Activated CD4-positive, alpha-beta T cell treated with anti-CD3 and anti-CD28 coated beads for 48 hours (primary cell): ENCODE measurements at places on chromosomes 1 and 21.

GRCh38 chr1:228471762-228472398 is 15.3 kb upstream of the RNF187 start:
- DNase-seq: no peak

- no peak for DNase-seq
Observed at GRCh38 chr1:156497078-156497742, 3.4 kb downstream of the MEF2D start.

GRCh38 chr1:87451229-87451920 is 122.7 kb downstream of the LMO4 start:
- DNase-seq: no peak

- DNase-seq: peak; percentile 93
Observed at GRCh38 chr1:2189459-2190425, 4.8 kb downstream of the FAAP20 start.

DNA sequence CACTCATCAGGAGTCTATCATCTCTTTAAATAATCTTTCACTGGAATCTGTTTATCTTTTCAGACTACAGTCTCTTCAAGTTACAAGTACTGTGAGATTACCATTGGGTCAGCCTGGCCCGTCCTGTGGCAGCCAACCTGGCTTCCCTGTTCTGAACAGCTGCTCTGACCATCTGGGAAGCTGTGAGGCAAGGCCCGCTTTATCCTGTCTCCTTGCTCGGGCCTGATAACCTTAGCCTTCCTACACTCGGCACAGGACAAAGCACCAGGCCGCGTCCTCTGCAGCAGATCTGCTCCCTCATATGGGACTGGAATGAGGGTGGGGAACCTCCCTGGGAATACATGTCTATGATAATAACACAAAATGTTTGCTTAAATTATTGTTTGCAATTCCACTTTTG is 113.3 kb downstream of the PTPN14 start:
- DNase-seq: no peak

DNA sequence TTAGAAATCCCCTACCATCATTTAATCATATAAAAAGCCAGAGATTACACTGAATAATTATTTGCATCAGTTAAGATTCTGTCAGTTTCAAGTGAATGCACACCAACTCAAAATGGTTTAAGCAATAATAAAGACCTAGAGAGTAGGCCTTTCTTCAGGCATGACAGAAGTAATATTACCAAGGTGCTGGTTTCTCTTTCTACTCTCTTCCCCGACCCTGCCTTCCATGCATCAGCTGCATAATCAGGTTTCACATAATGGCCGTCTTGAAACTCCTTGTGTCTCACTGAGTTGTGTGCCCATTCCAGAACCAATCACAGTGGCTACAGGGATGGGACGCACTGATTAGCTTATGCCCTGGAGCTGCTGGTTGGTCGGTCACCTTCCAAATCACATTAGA is 103.5 kb upstream of the SERTAD4 start:
- no peak for DNase-seq

DNA sequence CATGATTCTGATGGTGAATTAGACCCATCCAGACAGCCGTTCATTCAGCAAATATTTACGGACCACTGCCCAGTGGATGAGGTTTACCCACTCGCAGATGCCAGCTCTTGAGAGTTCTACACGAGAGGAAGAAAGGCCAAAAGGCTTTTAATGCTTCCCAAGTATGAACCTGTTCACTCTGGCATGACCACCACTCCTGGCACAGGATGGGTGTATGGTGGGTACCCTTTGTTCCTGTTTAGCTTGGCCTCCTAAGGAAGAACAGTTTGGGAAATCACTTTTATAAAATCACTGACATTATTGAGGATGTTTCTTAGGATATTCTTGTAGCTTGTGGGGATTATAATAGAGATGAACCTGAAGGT is 67.2 kb downstream of the HMGB4 start:
- DNase-seq: no peak

GRCh38 chr1:211133836-211134669 is at the start of gene KCNH1:
Gene KCNH1, minus strand, starts transcription at chr1:211134148. Its CDS starts 203 bp downstream, at chr1:211133945.
- DNase-seq: peak; percentile 89

GRCh38 chr21:36470294-36470693 is 9.6 kb downstream of the CLDN14 start:
- no peak for DNase-seq

GRCh38 chr1:160237558-160237957 is 24.8 kb downstream of the DCAF8 start:
- no peak for DNase-seq

DNA sequence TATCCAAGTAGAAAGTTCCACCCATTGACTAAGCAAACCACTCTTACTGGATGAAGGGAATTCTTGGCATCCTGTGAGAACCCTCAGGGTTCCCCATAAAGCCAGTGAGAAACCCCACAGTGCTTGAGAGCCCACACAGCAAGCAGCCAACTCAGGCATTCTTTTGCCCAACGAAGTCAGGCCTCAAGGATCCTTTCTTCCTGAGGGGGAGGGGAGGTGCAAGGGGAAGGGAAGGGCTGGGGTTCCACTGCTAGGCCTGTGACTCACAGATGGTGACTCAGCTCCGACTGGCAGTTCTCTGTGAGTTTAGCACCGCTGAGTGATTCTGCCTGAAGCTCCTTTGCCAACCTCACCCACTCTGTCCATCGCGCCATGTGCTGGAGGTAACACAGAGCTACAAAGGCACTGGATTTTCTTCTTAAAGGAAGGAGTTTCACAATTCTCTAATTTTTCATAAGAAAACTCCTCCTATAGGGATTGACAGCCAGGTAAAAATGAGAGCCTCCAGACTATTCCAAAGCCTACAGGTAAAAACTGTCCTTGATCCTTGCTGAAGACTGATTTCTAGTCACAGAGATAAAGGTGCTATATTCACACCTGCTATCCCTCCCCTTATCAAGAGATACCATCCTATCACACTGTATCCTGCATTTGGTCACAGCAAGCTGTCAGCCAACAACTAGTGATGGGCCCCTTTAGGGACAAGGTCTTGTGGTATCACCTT is 4.8 kb downstream of the ENO1 start:
- peak; percentile 91 for DNase-seq

- no peak for DNase-seq
Observed at GRCh38 chr1:205665201-205666045, 14.9 kb downstream of the SLC45A3 start.

DNA sequence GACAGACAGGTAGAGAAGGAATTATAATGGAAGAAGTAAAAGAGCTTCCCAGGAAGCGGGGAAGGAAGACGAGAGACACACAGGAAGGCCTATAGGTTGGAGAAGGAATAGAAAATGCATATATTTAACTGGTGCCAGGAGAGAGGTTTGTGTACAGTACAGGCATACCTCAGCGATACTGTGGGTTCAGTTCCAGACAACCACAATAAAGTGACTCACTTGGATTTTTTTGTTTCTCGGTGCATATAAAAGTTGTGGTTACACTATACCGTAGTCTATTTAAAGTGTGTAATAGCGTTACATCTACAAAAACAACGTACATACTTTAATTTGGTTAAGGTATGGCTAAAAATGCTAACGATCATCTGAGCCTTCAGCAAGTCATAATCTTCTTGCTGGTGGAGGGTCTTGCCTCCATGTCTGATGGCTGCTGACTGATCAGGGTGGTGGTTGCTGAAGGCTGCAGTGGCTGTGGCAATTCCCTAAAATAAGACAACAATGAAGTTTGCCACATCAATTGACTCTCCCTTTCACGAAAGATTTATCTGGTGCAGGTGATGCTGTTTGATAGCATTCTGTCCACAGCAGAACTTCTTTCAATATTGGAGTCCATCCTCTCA is 16.0 kb downstream of the YARS1 start:
- peak; percentile 44 for DNase-seq

DNA sequence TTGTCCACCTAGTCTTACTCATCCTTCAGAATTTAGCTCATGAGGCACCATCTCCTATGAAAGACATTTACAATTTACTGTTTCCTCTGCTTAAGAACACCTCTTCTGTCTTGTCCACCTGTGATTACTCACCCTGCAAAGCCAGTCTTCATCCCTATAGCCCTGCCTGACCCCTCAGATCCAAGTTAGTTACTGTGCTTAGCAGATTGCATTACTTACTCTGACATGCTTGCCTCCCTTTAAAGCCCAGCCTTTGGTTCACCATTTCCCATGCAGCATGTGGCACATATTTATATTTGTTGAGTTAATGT is 60.9 kb upstream of the VCAM1 start:
- no peak for DNase-seq

- DNase-seq: no peak
Observed at GRCh38 chr1:210596641-210597040, 267.9 kb downstream of the HHAT start.

GRCh38 chr21:14466715-14467114 is 79.4 kb downstream of the SAMSN1 start:
- DNase-seq: no peak

GRCh38 chr1:1990222-1990621 is 13.4 kb downstream of the CFAP74 start:
- no peak for DNase-seq

DNA sequence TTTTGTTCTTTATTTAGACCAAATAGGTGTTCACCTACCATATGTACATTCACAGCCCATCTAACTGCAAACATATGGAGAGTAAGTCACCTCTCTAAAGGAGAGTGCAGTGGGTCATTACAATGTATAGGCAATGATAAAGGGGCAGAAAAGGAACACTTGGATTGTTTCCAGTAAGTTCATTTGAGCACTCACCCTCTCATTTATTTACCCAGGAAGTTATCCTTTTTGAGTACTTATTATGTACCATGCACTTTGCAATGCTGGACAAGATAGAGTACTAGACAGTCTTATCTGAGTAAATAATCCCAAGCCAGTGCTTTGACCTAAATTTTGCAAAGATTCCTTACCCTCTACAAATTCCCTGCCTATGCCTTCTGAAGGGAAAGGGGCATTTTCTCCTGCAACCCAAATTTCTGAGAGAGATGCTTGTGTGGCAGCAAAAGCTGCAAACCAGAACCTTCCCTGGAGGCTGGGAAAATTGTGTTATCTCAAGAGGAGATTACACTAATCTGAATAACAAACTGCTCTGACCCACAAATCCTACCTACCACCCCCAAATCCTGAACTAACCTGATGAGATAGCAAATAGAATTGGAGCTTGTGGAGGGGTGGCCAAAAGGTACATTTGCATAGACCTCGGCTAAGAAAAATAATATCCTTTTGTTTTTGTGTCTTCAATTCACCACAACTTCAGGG is 18.6 kb upstream of the RGS8 start:
- no peak for DNase-seq

- no peak for DNase-seq
Observed at GRCh38 chr1:39272798-39273469, 68.4 kb downstream of the MACF1 start.

- no peak for DNase-seq
Observed at GRCh38 chr1:6580119-6580592, 362 bp downstream of the ZBTB48 start.

DNA sequence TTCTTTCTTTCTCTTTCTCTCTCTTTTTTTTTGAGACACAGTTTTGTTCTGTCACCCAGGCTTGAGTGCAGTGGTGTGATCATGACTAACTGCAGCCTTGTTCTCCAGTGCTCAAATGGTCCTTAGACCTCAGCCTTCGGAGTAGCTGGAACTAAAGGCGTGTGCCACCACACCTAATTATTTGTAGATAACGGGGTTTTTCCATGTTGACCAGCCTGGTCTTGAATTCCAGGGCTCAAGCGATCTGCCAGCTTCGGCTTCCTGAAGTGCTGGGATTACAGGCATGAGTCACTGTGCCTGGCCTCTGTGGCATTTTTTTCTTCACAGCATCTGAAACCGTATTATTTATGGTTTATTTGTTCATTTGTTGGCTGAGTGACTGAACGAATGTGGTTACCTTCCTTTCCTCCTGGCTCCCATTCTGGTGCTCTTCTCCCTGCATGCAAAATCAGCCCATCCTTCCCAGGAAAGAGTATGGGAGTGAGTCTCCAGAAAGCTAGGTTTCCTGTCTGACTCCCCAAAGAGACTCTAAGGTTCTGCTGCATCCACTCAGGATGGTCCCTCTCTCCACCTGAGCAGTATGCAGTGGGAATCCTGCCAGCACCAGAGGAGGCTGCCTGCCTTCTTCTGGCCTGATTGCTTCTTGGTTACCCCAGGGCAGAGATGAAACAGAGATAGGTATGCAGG is 155.0 kb upstream of the BEND5 start:
- DNase-seq: no peak

DNA sequence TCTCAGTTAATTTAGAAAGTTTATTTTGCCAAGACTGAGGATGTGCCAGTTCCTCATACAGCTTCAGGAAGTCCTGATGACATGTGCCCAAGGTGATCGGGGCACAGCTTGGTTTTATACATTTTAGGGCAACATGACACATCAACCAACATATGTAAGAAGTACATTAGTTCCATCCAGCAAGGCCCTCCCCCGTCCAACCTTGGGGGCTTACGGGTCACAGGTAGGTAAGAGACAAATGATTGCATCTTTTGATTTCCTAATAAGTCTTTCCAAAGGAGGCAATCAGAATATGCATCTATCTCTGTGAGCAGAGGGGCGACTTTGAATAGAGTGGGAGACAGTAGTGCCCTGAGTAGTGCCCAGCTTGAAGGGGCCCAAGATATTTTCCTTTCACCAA is 19.6 kb upstream of the HAO2 start:
- no peak for DNase-seq

GRCh38 chr1:60033066-60033465 is 40.5 kb downstream of the C1orf87 start:
- no peak for DNase-seq

GRCh38 chr21:17688912-17689874 is 76.5 kb upstream of the BTG3 start:
- peak; percentile 74 for DNase-seq

- DNase-seq: peak; percentile 42
Observed at GRCh38 chr1:111032295-111032897, 68.7 kb upstream of the LRIF1 start.

DNA sequence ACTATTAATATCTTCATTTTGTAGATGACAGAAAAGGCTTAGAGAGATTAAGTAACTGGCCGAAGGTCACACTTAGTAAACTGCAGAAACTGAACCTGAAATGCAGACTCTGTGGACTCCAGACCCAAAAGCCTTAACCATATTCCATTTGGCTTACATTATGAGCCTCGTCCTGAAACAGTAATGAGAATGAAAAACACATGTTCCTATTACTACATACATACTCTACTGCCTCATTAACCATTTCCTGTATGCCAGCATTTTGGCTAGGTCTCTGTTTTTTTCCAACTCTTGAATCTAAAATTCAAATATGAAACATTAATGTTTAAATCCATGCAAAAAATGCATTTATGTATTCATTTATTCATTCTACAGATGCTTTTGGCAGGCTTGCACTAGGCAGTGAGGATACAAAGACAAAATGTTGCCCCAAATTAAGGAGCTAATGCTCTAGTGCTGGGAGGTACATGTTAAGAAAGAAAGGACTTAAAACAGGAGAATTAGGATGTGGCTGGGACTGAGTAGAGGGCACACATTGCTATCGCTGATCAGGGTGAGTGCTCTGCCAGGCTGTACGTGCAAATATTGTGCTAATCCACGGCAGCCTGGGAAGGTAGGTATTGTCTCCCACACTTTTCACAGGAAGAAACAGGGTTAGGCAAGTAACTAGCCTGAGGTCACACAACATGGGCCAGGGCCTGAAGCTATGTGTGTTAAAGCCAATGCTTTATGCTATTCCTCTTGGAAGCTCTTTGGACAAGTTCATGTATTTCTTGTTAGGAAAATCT is 14.0 kb downstream of the DEGS1 start:
- no peak for DNase-seq
